ENCODE measurements at places on chromosomes 6 and 20.
A peak's percentile ranks its signal among the peaks of the same experiment; 100 is the strongest.

GRCh38 chr6:129402244-129402643 is 307.7 kb downstream of the ARHGAP18 start:
- no peak for DNase-seq

DNA sequence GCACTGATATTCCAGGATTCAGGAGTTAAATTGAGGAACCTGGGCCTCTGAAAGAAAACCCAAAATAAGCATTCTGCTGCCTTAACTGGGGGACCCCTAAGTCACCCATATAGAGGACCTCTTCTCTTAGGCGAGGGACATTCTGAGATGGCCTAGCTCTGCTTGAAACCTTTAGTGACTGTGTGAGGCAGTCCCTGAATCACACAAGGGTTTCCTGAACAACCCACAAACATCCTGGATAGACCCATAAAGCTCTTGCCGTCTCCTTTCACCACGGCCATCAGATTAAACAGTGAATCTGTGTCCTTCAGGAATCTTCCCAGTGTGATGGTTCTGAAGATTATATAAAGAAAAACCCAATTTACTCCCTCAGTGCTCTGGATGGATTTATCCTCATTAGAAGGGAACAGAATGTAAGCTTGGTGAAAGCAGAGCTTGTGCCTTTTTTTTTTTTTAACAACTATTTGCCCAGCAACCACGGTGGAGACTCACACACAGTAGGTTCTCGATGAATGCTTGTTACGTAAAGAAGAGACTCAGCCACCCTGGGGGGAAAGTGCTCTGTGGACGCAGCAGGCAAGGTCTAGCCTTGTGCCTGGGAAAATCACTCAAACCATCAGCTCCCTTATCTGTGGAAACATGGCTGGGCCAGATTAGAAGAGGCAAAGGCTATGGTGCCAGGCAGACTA is 39.1 kb upstream of the SIRPG start:
- DNase-seq = no peak

- DNase-seq = peak; percentile 77
Observed at GRCh38 chr6:16105854-16106253, 23.0 kb upstream of the MYLIP start.

DNA sequence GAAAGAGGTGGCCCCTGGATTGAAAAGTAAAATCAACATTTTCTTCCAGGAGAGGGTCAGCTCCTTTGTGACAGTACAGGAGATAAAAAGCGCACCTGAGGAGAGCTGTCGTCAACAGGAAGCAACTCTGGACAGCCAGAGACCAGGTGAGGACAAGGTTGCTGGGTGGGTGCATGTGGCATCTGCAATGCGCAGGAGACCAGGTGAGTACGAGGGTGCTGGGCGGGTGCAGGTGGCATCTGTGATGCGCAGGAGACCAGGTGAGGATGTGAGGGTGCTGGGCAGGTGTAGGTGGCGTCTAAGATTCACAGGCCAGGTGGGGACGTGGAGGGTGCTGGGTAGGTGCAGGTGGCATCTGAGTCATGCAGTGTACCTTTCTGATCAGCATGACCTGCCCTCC is 38.4 kb downstream of the WDR27 start:
- no peak for DNase-seq

DNA sequence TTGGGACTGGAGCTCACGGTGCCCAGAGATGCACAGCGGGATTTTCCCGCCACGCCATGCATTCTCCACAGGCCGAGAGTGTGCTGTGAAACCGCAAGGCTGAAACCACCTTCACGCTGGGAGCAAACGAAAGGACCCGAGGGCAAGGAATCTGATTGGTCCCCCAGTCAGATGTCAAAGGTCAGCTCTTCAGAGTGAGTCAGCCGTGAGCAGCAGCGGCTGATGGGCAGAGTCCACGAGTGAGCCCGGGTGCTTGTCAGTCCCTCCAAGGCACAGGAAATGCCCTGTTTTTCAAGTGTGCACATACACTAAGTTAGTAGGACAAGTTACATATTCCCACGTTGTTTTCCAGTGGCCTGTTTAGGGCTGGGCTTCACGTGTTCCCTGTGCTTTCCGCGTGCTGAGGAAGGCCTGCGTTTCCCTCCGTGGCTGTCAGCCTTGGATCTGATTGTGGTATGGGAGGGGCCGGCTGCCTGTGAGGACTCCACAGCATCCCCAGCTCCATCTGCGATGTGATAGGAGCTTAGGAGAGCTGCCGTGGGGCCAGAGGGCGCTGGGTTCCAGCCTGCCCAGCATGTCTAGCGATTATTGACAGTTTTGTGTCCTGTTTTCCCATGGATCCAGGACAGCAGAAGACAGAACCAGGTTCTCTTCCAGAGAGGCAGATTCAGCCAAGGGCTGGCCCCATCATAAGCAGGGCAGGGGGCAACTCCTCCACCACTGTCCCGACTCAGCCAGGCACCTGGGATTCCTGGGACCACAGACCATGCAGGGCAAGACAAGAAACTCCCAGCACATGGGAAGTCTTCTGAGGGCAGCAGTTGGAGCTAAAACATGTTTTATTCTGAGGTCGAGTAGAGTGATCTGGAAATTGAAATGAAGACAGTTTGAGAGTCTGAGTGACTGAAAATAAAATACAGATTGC is 38.2 kb upstream of the FRMD1 start:
- DNase-seq = no peak

GRCh38 chr6:112180095-112180820 is 74.1 kb downstream of the LAMA4 start:
- peak; percentile 88 for DNase-seq

Measured in fibroblast of skin of abdomen (primary cell).